Cardiac muscle cell (in vitro differentiated cells and primary cell): ENCODE measurements at places on chromosomes 16 and 17. TPM values are rescaled to one million over a fixed set of nuclear protein-coding genes. Genes with fewer than 3 reads are reported as not detected.

The DNAH9 gene
- 1.8 TPM in 1 of 2 replicates, not detected in the other for polyA plus RNA-seq

The NLRC3 gene
- 0.61 and 0.92 TPM in 2 replicates for polyA plus RNA-seq

The KRTAP1-5 gene
- polyA plus RNA-seq = not detected in 2 replicates

The PIK3R5 gene
- 0.09 and 0.38 TPM in 2 replicates for polyA plus RNA-seq
